ENCODE measurements at places on chromosomes 6 and 20.

DNA sequence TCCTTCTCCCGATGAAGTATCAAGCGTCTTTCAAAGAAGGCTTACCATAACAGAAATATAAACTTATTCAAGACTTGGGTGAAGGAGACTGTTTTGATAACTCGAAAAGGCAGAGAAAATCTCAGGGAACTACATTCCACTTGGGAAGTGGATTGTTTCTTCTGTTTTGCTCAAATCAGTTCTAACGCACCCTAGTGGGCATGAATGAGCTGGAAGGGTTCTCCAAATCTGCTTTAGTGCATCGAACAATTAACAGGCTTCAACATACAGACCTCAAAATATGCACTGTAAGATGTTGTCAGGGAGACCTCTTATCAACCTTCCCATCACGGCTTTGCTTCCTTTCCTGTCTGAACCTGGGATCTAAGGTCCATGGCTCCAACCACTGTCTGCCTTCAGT, 392.5 kb downstream of the CD83 start:
- DNase-seq, result no peak

- no peak for DNase-seq
These were observed 80.3 kb downstream of the TBC1D7 start for GRCh38 chr6:13248053-13248452.

- DNase-seq, result no peak
These were observed 159.6 kb downstream of the MTHFD1L start for GRCh38 chr6:151025076-151025475.

GRCh38 chr6:170203212-170203611, 87.7 kb downstream of the DLL1 start:
- DNase-seq, result no peak

GRCh38 chr6:47141171-47141570, 99.0 kb upstream of the ADGRF1 start:
- DNase-seq, result no peak

DNA sequence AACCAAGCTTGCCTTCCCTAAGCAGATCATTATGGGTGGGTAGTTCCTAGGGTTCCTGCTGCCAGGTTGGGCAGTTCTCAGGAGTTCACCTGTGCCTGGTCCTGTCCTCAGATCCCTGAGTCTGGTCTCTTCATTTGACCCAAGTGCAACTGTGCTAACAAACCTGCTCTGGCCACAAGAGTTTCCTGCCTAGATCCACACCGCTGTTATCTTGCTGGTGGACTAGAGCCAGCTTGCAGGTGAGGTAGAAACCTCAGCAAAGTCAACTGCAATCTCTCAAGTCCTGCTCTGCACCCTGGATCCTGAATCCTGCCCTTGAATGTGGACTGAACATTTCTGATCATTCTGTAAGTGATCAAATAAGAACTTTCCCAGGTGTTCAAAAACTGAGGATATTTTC, 191.8 kb upstream of the LRFN2 start:
- no peak for DNase-seq

GRCh38 chr20:18133962-18134361, 3.7 kb upstream of the KAT14 start:
- no peak for DNase-seq

DNA sequence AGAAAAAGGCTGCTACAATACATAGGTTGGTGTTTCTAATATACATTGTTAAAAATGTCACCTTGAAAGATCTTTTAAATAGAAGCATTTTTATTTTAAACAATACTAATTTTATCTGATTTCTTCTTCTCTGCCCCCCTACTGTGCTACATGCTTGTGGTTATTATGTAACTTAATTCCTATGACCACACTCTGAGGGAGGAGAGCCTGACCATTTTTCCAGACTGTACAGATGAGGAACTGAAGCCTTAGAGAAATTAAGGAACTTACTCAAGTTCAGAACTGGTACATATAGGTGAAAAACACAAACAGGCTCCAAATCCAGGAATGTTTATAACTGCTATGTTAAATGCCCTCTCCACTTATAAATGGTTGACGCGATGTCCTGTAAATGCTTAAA, 43.4 kb upstream of the ARHGAP18 start:
- DNase-seq, result no peak

DNA sequence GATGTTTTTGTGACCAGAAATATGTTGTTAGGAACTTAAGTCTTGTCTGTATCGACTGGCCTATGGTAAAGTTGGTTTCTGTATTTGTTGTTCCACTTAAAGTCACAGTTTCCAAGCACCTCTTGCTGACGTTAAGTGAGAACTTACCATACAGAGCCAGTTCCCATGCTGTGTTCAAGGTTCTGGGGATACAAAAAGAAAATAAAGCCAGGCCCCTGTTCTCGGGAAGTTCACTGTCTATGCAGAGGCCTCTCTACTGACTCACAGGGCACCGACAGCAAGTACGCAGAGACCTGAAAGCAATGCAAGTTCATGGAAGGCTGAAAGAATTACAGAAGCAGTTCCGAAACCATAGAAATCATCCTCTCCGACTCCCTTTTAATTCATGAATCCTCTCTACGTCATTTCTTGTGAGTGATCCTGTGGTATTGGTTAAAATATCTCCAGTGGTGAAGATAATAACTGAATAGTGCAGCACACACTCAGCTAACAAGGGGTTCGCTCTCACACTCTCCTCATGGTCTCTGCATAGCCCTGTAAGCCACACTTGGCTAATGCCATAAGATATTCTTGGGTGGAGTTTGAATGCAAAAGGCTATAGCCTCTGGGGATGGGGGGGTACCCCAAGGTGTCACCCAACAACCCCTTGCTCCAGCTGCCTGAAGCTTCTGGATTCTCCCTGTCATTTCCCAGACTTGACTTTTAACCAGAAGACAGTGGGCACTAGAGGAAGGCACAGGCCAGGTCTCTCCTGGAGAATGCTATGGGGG, 91.2 kb upstream of the EXOC2 start:
- no peak for DNase-seq

DNA sequence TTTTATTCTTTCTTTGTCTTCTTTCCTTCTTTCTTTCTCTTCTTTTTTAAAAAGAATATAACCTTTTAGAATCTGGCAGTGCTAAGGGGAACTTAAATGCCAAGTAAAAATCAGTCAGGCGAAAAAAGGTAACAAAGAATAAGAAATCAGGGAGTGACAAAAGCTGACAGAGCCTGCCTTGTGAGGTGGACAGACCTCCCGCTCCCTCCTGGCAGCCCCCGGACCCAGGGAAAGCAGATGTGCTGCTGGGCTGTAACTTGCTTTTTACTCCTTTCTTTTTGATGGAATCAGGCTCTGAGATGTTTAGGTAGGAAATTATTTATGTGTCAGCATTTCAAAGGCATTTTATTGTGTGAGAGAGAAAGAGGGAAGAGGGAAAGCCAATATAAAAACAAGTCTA, 95.5 kb upstream of the TRAF3IP2 start:
- DNase-seq, result no peak

GRCh38 chr20:11411765-11412164, 505.9 kb upstream of the BTBD3 start:
- no peak for DNase-seq

- DNase-seq, result no peak
These were observed 337.2 kb downstream of the SMOC2 start for GRCh38 chr6:168778201-168778600.
